Stimulated activated CD4-positive, alpha-beta T cell treated with anti-CD3 and anti-CD28 coated beads, TNF-alpha, amount 100 ng/mL, for 4 hours (primary cell): ENCODE measurements at places on chromosomes 1 and 21.

- DNase-seq, result no peak
Measured at GRCh38 chr1:56803561-56804156, 15.5 kb downstream of the FYB2 start.

GRCh38 chr1:239952348-239953308, 139.1 kb upstream of the FMN2 start:
- no peak for DNase-seq

GRCh38 chr1:231059566-231060193, 19.6 kb upstream of the FAM89A start:
- no peak for DNase-seq

DNA sequence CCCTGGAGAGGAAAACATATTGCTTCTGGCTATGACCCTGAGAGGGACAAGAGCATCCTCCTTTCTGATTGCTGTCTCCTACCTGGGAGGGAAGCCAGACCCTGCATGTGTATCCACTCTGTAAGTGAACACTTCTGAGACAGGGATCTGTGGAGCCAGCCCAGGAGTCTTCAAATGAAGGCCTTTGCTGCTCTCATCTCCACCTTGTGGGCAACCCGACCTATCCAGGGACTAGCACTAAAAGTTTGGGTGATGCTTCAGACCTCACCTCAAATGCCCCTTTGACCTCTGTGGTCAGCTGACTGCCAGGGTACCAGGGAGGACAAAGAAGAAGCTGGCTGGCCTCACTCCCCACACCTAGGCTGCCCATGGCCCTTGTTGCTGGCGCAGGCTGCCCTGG, 64.7 kb downstream of the KCND3 start:
- DNase-seq, result no peak

- no peak for DNase-seq
Measured at GRCh38 chr21:35326677-35327076, 277.6 kb upstream of the RUNX1 start.

GRCh38 chr1:231571904-231572303, 43.4 kb downstream of the TSNAX start:
- DNase-seq, result no peak

GRCh38 chr1:228264090-228264829, 56.4 kb downstream of the OBSCN start:
- DNase-seq, result no peak

- DNase-seq, result no peak
Measured at GRCh38 chr1:55425310-55425930, 210.3 kb upstream of the USP24 start.

GRCh38 chr1:7207875-7208646, 422.8 kb downstream of the CAMTA1 start:
- no peak for DNase-seq

DNA sequence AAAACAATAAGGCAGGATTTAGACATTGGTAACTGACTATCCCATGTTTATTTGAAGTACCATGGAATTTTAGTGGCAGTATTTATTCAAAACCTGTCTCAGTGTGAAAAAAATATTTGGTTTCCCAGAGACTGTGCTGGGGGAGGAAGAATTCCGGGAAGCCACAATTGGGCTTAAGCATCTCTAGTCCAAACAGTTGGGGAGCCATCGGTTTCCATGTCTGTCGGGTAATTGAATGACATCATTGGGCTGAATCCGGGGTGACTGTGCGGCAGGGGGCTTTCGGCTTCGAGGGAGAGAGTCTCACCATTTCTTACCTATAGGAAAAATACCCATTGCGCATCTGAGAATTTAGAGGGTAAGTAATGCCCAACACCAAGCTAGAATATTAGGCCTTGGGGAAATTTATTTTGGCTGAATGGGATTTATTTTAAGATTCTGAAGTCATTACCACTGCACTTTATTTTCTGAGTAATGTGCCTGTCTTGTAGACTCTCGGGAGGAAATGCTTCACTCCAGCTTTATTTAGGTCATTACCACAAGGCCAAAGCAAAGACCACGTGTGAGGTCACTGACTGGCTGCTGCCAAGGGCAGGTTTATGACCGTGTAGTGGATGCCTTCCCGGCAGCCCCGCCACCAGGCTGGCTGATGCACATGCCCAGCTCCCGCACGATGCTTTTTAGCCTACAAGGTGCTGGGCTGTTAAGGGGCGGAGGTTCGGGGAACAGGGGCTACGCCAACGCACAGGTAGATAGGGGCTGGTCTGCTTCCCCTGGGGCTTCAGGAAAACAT, 23.1 kb upstream of the UMODL1 start:
- no peak for DNase-seq

GRCh38 chr1:24743404-24744211, 1.6 kb upstream of the CLIC4 start:
- DNase-seq, result no peak

DNA sequence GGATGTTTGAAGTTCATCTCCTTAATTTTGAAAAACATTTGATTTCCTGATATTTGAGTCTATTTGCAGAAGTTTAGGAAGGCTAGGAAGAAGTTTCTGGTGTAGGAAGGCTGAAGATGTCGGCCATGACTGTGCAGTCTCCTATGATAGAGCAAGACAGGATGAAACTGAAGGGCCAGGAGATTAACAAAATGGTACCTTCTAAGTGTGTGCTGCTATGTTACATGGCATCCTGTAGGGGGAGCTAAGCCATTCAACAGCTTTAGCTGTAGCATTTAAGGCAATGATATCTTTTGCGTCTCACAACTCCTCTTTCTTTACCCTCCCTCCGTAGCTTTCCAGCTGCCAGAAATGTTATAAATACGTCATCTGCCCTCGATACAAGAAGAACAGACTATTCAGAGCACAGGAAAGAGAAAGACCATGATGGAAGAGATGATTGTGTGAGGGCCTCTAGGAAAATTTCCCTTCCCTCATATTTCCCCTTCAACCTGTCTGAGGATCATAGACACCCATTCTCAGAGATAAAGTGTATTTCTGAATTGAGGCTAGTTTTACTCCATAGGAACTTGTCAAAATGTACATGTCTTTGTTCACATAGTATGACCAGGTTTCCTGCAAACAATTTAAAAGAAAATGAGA, 61.1 kb downstream of the XCL1 start:
- no peak for DNase-seq

- no peak for DNase-seq
Measured at GRCh38 chr1:17195731-17196130, 9.2 kb upstream of the PADI1 start.

DNA sequence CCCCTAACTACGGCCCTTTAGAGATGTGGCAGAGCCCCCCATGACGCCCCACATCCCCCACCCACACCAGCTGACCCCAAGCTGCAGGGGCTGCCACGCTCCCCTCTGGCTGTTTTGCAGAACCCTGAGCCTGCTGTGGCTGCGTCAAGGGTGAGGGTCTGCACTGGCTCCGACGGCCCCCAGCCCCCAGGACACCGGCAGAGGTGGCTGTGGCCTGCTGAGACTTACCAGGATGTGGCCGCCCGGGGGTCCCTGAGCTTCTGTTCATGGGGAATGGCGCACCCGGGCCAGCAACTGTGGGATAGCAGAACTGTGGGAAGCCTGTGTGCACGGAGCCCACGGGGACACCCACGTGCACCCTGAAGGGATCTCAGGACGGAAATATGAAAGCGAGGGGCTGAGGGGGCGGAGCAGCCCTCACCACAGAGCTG, 12.8 kb upstream of the RNF223 start:
- DNase-seq, result no peak

DNA sequence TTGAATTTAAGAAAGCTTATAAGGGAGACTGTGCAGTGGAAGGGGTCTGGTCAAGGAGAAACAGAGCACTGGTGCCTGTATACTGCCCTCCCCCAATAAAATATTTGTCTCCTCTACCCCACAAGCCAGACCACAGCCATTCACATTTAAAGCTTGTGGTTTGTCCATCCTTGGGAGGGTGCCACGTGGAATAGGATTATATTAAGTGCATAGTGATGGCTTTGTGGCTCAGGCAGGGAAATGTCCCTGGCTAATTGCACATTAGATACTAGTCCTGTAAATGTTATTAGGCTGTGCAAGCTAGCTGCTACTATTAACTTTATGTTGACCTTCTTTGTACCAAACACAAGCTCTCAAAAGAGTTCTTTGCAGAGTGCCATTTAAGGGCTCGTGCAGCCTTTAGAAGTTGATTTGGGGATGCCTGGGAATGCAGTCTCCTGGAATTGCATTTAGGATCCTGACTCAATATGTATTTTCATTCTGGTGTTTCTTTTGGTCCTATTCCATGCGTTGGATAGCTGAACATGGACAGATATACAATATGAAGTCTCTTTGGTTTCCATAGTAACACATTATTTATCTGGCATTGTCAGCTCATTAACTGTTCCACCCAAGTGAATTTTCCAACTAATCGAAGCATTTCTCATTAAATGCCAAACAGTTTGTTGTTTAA, 210.6 kb downstream of the ROR1 start:
- DNase-seq, result no peak

- DNase-seq, result no peak
Measured at GRCh38 chr1:98110674-98111073, 189.8 kb upstream of the DPYD start.

GRCh38 chr1:99227056-99227897, 37.0 kb upstream of the PLPPR4 start:
- DNase-seq, result no peak

DNA sequence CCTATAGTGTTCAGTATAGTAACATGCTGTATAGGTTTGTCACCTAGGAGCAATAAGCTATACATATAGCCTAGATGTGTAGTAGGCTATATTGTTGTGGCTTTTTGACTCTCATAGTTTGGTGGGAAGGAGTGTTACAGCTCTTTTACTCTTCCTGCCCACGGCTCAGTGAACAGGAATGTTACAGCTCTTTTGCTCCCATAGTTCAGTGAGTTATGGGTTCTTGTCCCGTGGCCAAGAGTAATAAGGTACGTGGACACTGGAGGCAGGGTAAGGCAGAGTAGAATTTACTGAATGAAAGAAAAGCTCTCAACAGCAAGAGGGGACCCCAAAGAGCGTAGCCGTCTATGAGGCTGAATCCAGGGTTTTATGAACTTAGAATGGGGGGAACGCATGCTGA, 734.3 kb downstream of the ADGRL2 start:
- DNase-seq, result no peak

DNA sequence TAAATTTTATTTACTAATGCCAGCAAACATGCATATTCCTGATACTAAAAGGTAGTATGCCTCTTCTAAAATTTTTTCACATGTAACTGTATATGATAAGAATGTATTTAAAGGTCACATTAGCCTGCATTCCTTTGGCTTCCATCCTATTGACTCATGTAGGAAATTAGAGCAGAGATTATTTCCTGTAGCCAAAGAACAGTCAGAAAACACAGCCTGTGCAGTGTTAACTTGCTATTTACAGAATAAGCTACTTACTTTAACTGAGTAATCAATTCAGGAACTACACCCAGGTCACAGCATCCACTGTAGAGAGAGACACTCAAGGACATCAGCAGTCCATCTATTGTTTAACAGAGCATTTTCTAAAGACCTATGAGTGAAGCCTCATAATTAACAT, 154.5 kb upstream of the ADGRL4 start:
- DNase-seq, result no peak

GRCh38 chr1:224450561-224451350, 16.2 kb upstream of the WDR26 start:
- DNase-seq, result no peak

GRCh38 chr1:232891071-232891470, 59.3 kb upstream of the NTPCR start:
- no peak for DNase-seq

DNA sequence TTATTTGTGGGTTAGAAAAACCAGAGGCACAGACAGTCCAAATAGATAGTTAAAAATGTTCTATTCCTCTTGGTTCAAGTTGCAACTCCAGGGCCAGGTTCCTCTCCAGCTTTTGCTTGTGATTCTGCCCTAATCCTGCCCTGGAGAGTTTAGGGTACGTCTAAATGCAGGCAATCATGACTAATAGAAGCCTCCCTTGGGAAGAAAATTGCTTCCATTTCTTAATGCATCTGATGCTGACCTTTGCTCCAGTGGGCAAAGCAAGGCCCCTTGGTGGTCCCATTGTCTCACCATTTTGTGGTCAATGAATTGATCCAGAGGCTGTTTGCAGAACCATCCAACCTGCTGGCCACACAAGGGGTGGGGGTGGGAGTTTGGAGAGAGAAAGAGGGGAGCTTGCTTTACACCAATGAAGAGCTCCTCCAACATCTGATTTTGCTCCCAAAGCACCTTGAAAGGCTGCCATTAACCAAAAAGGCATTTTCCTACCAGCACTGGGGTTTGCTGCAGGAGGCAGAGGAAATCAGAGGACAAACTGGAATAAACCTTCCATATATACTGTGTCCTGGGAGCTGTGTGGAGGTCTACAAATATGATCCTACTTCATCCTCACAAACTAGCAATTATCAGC, 31.3 kb downstream of the C8B start:
- no peak for DNase-seq

DNA sequence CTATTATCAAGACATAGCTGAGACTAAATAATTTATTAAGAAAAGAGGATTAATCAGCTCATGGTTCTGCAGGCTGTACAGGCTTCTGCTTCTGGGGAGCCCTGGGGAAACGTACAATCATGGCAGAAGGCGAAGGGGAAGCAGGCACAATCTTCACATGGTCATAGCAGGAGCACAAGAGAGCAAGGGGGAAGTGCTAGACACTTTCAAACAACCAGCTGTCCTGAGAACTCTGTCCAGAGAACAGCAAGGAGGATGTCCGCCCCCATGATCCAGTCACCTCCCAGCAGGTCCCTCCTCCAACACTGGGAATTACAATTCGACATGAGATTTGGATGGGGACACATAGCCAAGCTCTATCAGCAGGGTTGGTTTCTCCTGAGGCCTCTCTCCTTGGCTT, 10.3 kb upstream of the SLC45A1 start:
- DNase-seq, result no peak

DNA sequence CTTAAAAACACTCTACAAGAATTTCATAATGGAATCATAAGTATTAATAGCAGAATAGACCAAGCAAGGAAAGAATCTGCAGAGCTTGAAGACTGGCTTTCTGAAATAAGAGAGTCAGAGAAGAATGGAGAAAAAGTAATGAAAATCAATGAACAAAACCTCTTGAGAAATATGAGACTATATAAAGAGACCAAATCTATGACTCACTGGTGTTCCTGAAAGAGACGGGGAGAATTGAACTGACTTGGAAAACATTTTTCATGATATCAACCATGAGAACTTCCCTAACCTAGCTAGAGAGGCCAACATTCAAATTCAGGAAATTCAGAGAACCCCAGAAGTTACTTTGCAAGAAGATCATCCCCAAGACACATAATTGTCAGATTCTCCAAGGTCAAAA, 85.6 kb downstream of the GDAP2 start:
- no peak for DNase-seq

GRCh38 chr1:217048104-217048707, 325.0 kb upstream of the ESRRG start:
- no peak for DNase-seq
